ENCODE measurements at places on chromosomes 5 and 9.

GRCh38 chr5:59416026-59416425, 477.5 kb downstream of the PDE4D start:
- no peak for DNase-seq

DNA sequence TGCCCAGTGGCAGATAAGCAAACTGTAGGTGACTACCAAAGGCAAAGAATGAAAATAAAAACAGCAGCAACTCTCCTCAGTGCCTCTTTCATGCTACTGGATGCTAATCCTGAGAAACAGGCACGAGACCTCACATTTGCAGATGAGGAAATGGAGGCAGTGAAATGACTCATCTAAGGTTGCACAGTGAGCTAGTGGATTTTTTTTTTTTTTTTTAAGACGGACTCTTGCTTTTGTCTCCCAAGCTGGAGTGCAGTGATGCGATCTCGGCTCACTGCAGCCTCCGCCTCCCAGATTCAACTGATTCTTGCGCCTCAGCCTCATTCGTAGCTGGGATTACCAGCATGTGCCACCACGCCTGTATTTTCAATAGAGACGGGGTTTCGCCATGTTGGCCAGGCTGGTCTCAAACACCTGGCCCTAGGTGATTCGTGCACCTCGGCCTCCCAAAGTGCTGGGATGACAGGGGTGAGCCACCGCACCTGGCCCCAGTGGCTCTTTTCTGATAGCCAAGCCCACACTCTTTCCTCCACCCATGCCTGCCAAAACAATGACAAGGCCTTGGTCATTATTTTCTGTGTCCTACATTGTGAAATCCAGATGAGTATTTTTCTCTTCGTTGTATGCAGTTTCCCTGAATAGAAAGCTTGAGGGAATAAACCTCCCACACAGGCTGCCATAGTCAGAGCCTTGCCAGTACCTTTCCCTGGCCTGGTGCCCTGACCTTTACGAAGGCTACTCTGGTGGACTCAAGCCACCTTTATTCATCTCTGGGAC, 19.2 kb downstream of the DOCK2 start:
- DNase-seq: no peak

- no peak for DNase-seq
Observed at GRCh38 chr9:38065369-38066075, 3.5 kb downstream of the SHB start.

- no peak for DNase-seq
Observed at GRCh38 chr5:163565931-163566608, 60.7 kb downstream of the MAT2B start.

DNA sequence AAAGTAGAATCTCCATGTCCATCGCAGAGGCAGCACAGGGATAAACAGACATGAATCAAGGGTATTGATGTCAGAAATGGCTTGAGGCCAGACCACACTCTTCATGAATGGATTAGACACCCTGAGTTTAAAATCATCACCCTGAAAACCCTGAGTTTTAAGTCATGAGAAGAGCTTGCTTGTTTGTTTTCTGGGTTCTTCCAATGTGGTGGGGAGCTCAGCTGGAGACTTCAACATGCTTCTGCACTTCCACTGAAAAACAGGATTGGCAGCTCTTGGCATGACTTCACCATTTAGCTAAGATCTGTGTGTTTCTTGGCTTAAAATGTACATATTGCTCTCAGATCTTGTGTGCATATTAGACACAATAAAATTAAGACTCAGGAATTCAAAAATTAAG, 9.8 kb downstream of the GCNT4 start:
- no peak for DNase-seq

DNA sequence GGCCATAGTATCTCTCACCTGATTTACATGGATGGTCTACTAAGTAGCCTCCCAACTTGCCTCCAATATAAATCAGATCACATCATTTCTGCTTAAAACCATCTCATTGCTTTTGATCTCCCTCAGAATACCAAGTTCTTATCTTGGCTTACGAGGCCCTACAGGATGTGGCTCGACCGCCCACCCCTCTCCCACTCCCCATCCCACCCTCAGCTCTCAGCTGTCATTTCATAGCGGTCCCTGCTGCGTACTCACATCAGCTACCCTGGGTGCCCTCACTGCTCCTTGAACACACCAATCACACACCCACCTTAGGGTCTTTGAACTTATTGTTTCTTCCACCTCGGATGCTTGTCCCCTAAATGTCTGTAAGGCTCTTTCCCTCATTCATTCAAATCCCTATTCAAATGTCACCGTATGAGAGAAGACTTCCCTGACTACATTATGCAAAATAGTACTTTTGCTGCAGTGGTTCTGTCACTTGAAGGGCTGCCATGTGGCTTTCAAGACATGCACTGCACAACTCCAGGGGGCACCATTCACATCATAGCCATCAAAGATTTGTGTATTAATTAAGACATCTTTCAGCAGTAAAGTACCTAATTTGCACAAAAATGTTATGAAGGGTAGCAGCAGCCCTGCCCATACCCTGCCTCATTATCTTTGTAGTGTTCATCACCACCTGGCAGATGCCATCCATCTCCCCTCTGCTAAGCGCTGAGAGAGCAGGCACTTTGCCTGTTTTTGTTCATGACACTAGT, 171.1 kb downstream of the ENC1 start:
- DNase-seq: no peak

- DNase-seq: peak; percentile 38
Observed at GRCh38 chr9:126228781-126229444, 97.7 kb upstream of the MVB12B start.
